ENCODE measurements at places on chromosomes 6 and 20.

DNA sequence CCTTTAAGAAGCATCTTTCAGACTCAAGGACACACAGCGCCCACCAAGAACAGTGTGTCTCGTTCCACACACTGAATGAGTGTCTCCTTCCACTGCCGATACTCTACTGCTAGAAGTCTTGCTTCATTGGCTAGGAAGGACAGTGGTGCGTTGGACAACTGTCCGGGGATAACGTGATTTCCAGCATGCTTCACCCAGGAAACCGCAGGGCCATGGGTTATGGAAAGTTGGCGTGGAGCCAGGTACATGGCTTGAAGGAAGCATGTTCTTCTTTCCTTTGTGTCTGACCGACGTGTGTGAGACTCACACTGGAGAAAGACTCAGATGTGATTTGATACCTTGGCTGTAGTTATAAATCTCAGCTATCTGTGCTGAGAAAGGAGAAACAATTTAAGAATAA lies 73.2 kb downstream of the SMOC2 start:
- no peaks in the 10 kb centered on the region for H3K4me1 ChIP-seq
- H3K4me3 ChIP-seq, result no peak overlapping the region
- H3K27me3 ChIP-seq, result peaks cover 2% of the 10 kb centered on the region
- DNase-seq, result no peak
- no peaks in the 10 kb centered on the region for H3K36me3 ChIP-seq

DNA sequence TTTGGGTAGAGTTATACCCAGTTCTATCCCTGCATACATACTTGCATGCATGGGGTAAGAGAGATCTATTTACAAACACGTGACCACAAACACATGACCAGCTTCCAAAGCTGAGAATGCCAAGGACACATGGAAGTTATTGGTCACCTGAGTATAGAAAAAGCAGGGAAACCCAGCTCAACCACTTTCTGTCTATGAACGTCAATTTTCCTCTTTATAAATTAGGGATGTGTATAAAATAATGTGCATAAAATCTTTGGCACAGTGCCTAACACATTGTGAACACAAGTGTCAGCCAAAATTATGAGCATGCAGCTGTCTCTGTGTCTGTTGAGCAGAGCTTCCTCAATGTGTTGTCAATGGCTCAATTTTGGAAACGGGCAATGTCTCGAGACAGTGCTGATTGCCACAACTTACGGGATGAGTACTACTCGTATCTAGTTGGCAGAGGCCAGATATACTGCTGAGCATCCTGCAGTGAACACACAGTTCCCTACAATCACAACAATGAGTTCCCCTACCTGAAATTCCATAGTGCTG lies 44.9 kb downstream of the TPD52L1 start:
- DNase-seq, result no peak
- peaks cover 4% of the 10 kb centered on the region for H3K27me3 ChIP-seq
- H3K27ac ChIP-seq, result no peak overlapping the region

GRCh38 chr6:134840086-134840867 lies 109.6 kb downstream of the ALDH8A1 start:
- H3K4me1 ChIP-seq, result no peaks in the 10 kb centered on the region
- H3K36me3 ChIP-seq, result no peaks in the 10 kb centered on the region
- peaks cover 3% of the 10 kb centered on the region for H3K27me3 ChIP-seq
- no peak overlapping the region for H3K4me3 ChIP-seq
- H3K27ac ChIP-seq, result no peak overlapping the region

DNA sequence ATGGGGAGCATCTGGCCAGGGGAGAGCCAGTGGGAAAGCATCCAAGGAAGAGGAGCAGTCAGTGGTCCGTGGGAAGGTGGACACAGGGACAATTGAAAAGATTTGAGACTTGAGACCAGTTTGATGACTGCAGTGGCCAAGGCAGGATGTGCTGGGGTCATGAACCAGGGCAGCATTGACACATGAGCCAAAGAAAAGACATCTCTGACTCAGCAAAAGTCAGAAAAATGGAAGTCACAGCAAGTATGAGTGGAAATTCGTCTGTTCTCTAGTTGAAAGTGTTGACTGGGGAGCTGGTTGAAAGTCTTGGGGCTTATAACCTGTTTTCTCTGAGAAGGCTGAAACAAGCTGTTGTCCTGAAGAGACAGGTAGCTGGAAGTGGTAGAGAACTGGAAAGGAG lies 31.3 kb downstream of the RAB22A start:
- peaks cover 33% of the 10 kb centered on the region for H3K4me1 ChIP-seq
- peaks cover 42% of the 10 kb centered on the region for H3K36me3 ChIP-seq
- H3K27me3 ChIP-seq, result no peaks in the 10 kb centered on the region
- H3K4me3 ChIP-seq, result no peak overlapping the region

DNA sequence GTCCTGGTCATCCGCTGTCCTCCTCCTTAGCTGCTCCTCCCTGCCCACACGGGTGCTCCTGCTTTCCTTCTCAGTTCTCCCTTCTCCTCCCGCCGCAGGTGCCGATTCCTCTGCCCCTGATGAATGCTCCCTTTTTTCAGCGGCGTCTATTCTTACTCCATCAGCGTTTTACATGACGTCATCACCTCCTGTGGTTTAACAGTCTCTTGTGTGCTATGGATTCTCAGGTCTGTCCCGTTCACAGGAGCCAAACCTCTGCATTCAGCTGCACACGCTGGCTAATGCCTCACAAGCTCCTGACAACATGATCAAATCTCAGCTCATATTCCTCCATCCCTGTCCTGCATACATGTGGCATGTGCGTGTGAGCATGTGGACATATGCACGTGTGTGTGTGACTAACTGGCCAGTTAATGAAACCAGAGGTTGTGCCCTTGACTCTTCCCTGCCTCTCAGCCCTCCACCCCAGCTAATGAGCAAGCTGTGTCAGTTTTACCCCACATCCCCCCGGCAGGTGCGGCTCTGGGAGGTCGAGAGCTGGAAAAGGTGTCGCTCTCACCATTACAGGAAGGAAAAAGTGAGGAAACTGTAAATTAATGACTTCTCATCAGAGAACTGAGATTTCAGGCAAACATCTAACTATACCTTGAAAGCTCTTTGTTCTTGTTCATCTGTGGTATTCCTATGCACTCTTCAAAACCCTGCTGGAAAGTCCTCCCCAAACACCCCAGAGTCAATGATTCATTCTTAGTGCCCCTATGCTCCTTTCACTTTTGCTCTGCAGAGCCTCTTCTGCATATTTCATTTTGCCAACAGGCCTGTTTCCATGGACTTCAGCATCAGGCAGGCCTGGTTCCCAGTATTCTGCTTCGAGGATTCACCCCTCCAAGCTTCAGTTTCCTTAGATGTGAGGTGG lies 163.1 kb downstream of the TTLL2 start:
- H3K4me3 ChIP-seq, result no peak overlapping the region
- no peak for DNase-seq
- H3K36me3 ChIP-seq, result no peaks in the 10 kb centered on the region

DNA sequence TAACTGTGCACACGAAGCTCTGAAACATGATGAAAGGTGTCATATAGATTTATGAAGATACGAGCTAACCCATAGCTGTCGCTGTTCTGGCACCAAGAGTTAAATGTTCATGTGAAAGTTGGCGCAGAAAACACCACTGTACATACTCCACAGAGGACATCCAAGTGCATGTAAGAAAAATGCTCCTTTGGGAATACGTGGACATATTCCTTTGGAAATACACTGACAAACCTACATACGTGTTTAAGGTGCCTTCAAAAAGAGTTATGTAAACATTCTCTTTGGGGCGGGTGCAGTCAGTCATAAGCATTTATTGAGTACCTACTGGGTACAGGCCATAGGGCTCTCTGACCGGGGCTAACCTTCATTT lies 723 bp upstream of the ARID1B start:
- H3K27ac ChIP-seq, result peak overlapping the region; percentile 98
- no peaks in the 10 kb centered on the region for H3K27me3 ChIP-seq
- H3K36me3 ChIP-seq, result no peaks in the 10 kb centered on the region
- peak overlapping the region; percentile 91 for H3K4me3 ChIP-seq
- peaks cover 17% of the 10 kb centered on the region for H3K4me1 ChIP-seq

DNA sequence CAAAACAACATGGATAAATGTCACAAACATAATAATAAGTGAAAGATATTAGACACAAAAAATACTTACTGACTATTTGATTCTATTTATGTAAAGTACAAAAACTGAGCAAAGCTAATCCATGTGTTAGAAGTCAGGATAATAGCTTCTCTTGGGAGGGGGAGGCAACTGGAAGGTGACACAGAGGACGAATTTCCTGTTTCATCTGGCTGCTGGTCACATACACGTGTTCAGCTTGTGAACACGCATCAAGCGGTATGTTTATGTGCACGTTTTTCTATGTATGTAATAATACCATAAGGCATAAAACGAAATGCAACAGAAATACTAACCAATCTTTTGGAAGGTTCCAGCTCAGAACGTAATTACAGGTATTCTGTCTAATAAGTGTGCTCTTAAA lies 54.3 kb downstream of the MKKS start:
- no peaks in the 10 kb centered on the region for H3K36me3 ChIP-seq
- no peak overlapping the region for H3K4me3 ChIP-seq
- DNase-seq, result no peak
- H3K4me1 ChIP-seq, result no peaks in the 10 kb centered on the region
- H3K27ac ChIP-seq, result no peak overlapping the region

- peaks cover 19% of the 10 kb centered on the region for H3K36me3 ChIP-seq
- peaks cover 32% of the 10 kb centered on the region for H3K4me1 ChIP-seq
- peaks cover 5% of the 10 kb centered on the region for H3K27me3 ChIP-seq
- DNase-seq, result no peak
These were observed 10.3 kb upstream of the SNHG17 start for GRCh38 chr20:38445381-38445796.
